H9 (cell line): ENCODE measurements at places on chromosomes 4 and X. TPM values are rescaled to one million over a fixed set of nuclear protein-coding genes. Genes with fewer than 3 reads are reported as not detected.

GRCh38 chrX:13759152-13759718 lies 24.7 kb downstream of the OFD1 start:
- no peak overlapping the region for H3K4me3 ChIP-seq
- H3K4me1 ChIP-seq = peaks cover 8% of the 10 kb centered on the region; the same call in 1 of the 2 replicates
- no peak overlapping the region for H3K27ac ChIP-seq
- no peak for DNase-seq
- peaks cover 67% of the 10 kb centered on the region for H3K36me3 ChIP-seq
- no peaks in the 10 kb centered on the region; the same call in 1 of the 2 replicates for H3K27me3 ChIP-seq

DNA sequence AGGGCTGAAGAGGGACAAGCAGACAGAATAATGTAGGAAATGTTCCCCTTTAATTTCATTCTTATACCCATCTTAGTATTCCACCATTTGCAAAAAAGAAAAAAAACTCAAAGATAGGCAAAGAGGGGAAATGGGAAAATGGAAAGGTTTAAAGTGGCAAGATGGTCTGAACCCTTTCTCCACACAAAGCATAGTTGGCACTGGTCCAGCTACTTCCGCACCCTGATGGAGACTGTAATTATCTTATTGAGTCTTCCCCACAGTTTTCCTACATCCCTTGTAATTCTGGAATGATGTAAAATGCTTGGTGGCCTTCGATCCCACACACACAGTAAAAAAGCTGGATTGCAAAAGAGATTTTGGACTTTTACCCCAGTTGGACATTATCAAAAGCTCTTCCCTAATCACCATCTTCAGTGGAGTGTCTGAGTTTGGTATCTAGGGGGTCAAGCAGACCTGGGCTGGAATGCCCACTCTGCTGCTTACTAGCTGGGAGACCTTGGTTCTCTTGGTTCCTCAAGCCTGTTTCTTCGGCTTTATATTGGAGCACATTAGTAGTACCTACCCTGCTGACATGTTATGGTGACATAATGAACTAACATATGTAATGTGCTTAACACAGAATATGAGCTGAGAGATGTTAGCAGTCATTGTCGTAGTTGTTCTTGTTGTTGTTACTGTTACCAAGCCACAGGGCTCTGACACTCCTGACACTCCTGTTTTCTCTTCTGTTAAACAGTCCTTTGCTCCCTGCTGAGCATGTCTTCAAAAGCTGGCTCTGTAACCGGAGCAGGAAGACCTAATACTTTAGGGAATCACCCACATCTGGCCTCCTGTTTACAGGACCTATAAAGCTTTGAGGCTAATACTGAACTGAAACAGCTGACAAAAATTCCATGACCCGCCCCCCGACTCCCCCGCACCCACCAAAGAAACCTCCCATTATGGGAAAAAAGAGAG lies 4.7 kb downstream of the SRPX2 start:
- H3K36me3 ChIP-seq = no peaks in the 10 kb centered on the region
- no peak for DNase-seq
- no peak overlapping the region for H3K4me3 ChIP-seq
- H3K27ac ChIP-seq = no peak overlapping the region
- H3K4me1 ChIP-seq = peaks cover 3% of the 10 kb centered on the region; the same call in 1 of the 2 replicates

The AWAT2 gene
- not detected in 2 replicates for total RNA-seq

DNA sequence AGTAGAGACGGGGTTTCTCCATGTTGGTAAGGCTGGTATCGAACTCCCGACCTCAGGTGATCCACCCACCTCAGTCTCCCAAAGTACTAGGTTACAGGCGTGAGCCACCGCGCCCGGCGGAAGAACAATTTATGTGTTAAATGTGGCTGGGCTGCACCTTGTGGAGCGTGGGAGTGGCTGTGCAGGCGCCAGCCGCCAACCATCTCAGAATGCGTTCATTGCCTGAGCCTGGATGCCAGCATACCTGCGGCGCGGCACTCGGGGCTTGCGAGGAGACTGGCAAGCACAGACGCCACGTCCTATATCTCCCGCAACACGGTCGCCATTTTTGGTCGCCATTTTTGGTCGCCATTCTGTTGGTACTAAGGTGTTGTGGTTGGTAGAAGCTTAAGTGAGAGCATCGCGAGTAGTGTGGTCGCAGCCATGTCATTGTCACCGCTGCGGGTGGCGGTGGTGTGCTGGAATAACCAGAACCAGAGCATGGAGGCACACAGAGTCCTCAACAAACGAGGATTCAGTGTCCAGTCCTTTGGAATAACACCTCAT lies 193.6 kb upstream of the HTR2C start:
- DNase-seq = no peak
- H3K4me1 ChIP-seq = no peaks in the 10 kb centered on the region
- H3K27me3 ChIP-seq = no peaks in the 10 kb centered on the region
- H3K36me3 ChIP-seq = peaks cover 6% of the 10 kb centered on the region; the same call in 2 of the 3 replicates

DNA sequence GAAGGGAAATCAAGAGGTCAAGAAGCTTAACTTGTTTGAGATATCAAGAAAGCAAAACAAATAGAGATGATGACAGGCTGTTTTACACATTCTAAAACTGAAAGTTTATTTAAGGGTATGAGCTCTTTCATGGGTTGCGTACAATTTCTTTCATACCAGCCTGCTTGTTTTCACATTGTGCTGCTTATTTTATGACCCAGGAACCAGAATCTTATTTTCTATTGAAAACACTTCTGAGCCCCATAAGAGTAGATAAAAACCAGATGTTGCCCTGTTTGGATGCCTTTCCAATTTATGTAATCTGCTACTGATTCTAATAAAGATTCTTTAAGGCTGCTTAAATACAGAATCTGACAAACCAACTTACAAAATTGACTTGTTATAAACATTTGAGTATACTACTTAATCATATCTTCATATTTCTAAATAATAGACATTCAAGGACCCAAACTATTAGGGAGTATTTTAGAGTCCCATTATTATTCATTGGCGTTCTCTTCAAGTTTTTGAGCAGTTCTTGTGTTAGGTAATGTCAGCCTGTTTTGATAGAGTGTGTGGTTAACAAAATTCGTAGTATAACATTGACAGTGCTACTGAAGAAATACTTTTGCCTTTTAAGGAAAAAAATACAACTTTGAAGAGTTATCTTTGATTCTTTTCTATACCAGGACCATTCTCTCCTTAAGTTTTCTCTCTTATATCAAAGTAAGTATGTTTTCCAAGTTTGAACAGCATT lies 74.4 kb downstream of the PDLIM5 start:
- H3K36me3 ChIP-seq = peaks cover 2% of the 10 kb centered on the region; the same call in 1 of the 2 replicates
- H3K27me3 ChIP-seq = no peaks in the 10 kb centered on the region
- H3K4me3 ChIP-seq = no peak overlapping the region
- H3K4me1 ChIP-seq = no peaks in the 10 kb centered on the region
- DNase-seq = no peak
